ENCODE measurements at places on chromosomes 11 and 22. TPM values are rescaled to one million over a fixed set of nuclear protein-coding genes. Genes with fewer than 3 reads are reported as not detected.

- no peak overlapping the region for H3K4me3 ChIP-seq
- no peak for DNase-seq
- no peak overlapping the region for H3K27ac ChIP-seq
- no peaks in the 10 kb centered on the region for H3K27me3 ChIP-seq
- H3K4me1 ChIP-seq: no peaks in the 10 kb centered on the region
Measured at GRCh38 chr11:134583397-134583990, 171.5 kb upstream of the B3GAT1 start.

KRTAP5-10 gene
- not detected for total RNA-seq

GRCh38 chr22:29163808-29164207 is 41.9 kb upstream of the EMID1 start:
- DNase-seq: no peak
- H3K4me3 ChIP-seq: no peak overlapping the region
- H3K36me3 ChIP-seq: no peaks in the 10 kb centered on the region
- H3K27ac ChIP-seq: no peak overlapping the region
- H3K4me1 ChIP-seq: no peaks in the 10 kb centered on the region

DNA sequence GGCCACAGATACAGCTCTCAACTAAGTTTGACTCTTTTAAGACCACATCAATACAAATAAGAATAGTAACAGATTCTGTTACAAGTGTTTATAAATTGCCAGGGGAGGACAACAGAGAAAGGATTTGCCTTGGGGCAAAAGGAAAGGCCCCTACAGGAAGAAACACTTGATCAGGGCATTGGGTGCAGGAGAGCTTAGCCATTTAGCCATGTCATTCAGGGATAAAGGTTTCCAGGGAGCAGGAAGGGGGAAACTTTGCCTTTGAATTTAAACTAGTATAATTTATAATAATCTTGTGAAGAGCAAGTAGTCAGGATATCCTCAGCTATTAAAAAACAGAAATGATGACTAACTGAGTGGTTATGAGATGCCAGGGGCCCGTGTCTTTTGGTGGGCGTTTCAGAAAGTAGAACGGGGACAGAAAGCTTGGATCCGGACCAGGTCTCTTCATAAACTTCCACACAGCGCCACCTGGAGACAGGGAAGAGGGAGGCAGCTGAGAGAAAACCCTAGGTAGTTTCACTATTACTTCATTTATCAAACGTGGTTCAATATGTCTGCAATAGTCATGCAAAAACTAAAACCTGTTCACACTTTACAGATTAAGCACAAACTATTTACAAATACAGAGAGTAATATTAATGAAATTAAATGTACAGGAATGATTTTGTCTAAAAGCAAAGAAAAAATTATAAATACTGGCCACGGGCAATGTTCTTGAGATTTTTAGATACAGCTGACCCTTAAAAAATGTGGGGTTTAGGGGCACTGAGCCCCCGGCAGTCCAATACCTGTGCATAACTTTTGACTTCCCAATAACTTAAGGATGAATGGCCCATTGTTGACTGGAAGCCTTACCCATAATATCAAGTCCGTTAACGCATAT is 11.0 kb upstream of the SLC5A4 start:
- no peak overlapping the region for H3K4me3 ChIP-seq
- DNase-seq: peak; percentile 81
- no peaks in the 10 kb centered on the region for H3K36me3 ChIP-seq
- H3K27me3 ChIP-seq: no peaks in the 10 kb centered on the region
- H3K27ac ChIP-seq: no peak overlapping the region
- no peaks in the 10 kb centered on the region for H3K4me1 ChIP-seq

- no peak for DNase-seq
- no peaks in the 10 kb centered on the region for H3K36me3 ChIP-seq
- H3K27me3 ChIP-seq: no peaks in the 10 kb centered on the region
- no peak overlapping the region for H3K4me3 ChIP-seq
- peaks cover under 1% of the 10 kb centered on the region for H3K4me1 ChIP-seq
- no peak overlapping the region for H3K27ac ChIP-seq
Measured at GRCh38 chr11:60769273-60769672, 12.6 kb downstream of the MS4A15 start.

ZC3H12C gene
- 7.8 TPM for total RNA-seq

DNA sequence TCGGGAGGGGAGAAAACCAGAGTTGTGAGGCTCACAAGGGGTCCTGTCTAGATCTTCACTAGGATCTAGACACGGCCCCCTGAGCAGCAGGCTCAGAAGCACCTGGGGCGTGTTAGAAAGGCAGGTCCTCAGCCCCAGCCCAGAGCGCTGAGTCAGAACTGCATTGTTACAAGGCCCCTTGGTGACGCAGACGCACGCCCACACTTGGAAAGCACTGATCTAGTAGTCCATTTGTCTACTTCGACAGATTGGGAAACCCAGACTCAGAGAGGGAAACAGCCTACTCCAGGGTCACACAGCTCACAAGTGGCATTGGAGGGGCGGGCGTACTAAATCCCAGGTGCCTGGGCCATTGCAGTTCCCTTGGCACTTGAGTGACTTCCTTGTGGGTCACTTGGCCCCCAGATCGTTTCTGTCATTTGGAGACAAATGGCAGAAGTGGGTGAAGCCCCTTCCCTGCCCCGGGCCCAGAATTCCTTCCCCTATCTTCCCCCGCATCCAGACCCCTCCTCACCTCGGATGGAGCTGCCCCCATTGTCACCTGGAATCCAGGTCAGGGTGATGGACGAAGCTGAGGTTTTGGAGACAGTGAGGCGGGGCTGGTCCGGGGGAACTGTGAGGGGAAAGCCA is 110.8 kb downstream of the CEP164 start:
- DNase-seq: no peak
- no peaks in the 10 kb centered on the region for H3K36me3 ChIP-seq
- no peak overlapping the region for H3K4me3 ChIP-seq
- no peaks in the 10 kb centered on the region for H3K27me3 ChIP-seq
